ENCODE measurements at places on chromosomes 3 and 15.

- DNase-seq, result no peak
Observed at GRCh38 chr3:44359146-44359751, 20.7 kb downstream of the TCAIM start.

GRCh38 chr15:88467935-88468528 is 524 bp downstream of the MRPS11 start:
- DNase-seq, result no peak

DNA sequence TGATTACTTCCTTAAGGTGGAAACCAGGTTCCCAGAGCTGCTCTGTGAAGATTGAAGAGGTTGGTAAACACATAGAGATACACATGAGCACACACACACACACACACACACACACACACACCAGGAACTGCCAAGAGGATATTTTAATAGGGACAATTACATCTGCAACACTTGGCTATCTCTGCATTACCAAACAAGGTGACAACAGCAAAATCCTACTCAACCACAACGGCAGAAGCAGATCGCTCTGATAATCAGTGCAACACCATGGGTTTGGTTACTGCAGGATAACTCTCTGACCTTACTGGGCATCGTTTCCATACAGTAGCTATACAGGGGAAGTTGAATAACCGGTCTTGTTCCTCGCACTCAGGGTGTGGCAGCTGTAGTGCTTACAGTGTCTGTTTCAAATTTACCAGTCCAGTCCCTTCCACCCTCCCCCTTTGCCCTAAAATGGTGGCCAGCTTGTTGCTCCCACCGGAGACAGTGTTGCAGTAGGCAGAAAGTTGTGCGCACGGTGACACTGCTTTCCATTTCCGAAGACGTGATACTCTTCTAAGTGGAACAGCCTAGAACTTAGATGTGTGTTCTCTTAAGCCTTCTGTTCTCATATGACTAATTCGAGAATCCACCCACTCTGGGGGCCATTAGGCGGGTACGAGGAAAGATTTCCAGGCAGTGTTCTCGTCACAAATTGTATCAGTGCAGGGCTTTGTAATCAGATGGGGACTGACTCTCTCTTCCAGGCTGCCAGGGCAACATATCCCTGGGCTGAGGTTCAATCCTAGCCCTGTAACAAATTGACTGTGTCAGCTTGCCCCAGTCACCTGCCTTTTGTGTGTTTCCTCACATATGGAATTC is 176.2 kb downstream of the P3H2 start:
- peak; percentile 57 for DNase-seq

DNA sequence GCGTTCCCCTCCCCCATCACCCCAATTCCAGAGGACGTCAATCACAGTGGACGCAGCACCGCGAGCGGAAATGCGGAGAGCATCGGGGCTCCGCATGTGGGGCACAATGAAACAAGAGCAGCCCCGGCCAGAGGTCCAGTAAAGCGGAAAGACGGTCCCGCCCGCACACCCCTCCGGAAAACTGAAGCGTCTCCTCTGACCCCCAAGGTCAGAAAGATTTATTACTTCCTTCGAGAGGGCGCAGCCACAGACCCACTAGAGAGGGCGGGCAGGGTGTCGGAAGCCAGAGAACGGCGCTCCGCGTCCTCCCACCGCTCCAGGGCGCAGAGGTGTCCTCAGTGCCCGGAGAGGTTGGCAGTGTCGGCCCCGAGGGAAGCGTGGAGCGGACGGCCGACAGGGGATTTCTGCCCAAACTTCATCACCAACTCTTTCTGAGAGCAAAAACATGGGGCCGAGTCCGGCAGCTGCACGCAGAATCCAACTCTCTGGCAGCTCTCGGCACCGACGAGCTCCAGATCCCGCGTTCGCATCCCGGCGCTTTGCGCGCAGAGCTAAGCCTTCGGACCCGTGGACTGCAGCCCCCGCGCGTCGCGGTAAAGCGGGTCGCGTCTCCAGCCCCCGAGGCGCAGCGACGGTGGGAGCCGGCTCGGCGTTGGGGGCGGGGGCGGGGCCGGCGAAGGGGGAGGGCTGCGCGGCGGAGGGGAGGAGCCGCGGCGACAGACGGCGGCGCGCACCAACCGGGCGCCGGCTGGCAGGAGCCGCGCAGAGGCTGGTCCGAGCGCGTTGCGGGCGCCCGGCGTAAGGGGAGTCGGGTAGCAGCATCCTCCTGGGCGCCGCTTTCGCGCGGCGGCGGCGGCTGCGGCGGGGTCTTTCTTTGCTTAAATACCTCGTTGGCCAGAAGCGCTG is at the start of gene CHST2:
Gene CHST2, plus strand, starts transcription at position 763 of the 906 bp plus-strand sequence. CDS start 1,046 bp downstream, outside the sequence.
- peak; percentile 58 for DNase-seq

- no peak for DNase-seq
Observed at GRCh38 chr3:167808910-167809309, 73.4 kb downstream of the SERPINI1 start.

DNA sequence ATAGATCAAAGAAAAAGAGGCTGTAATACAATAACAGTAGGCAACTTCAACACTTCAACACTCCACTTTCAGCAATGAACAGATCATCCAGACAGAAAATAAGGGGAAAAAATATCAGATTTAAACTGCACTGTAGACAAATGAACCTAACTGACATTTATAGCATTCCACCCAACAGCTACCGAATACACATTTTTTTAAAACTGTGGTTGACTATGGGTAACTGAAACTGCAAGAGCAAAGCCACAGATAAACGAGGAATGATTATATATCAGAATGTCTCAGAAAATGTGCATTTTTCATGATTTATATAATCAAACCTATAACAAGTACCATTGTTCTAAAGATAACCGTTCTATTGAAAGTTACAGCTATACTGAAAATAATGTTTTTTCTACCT is 514.9 kb upstream of the DPPA4 start:
- no peak for DNase-seq

DNA sequence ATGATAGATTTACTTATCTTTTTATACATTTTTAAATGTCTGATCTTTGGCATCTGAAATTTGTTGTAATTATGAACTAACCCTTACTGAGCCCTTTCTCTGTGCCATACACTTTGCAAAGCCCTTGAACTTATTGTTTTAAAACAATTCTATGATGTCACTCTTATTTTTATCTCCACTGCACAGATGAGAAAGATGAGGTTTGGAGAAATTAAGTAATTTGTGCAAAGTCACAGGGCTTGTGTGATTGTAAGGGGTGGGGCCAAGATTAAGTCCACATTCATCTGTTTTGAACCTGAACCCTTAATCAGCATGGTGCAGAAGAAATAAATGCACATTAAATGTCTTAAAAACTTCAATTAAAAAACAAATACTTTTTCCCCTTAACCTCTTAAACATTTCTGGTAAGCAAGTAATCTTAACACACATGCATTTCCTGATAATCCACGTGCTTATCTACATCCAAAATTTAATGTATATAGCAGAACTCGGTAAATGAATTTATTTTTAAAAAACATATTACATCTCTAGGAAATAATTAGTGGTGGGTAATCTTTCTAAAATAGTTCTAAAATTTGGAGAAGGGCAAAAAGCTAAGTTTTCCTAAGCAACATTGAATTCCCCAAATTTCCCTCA is 189.8 kb upstream of the TBC1D5 start:
- no peak for DNase-seq

DNA sequence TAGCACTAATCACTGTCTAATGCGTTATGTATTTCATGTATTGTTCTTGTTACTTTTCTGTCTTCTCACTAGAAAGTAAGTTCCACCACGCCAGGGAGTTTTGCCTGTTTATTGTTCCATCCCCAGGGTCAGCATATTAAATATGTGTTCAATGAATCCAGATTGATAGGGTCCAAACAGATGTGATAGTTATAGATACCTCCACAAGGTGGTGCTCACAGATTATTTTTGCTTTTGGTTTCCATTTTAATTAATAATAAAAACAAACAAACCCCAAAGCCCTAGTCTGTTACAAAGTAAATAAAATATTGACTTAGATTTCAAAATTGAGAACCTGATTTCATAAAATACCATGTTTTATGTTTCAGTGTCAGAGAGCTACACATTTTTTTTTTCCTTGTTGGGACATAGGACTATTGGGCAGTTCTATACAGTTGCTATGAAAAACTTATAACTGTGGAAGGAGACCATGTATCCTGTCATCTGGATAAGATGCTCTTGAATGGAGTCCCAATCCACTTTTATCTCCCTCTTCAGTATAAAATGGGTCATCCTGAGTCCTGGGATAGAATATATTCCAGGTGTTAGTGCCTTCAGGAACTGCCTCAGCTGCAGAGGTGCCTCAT is 12.4 kb downstream of the OTOL1 start:
- no peak for DNase-seq

DNA sequence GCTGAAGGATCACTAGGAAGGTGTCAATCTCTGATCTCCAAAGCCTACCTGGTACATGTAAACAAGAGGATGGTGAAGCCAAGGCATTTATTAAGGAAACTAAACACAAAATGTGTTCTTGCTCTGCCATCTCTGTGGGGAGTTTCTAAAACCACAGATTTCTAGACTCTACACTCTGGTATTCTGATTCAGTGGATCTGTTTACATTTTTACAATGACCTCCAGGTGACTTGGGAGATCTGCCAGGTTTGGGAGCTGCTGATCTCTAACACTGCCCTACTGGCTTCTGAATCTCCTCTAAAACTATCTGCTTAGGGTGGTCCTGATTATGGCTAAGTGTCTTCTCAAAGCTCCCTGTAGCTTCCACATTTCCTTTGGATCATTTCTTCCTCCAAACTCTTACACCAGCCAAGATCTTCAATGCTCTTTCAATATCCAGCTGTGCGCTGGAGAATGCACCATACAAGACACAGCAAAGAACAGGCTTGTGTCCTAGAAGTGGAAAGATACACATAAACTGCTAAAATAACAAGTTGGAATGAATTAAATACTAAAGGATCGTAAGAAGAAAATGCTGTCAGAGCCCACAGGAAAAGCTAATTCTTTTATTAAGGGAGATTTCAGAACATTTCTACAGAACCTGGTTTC is 72.7 kb downstream of the GREM1 start:
- DNase-seq, result no peak

GRCh38 chr3:170762064-170762463 is 107.9 kb downstream of the RPL22L1 start:
- DNase-seq, result no peak

GRCh38 chr15:67146875-67147381 is 81.5 kb downstream of the SMAD3 start:
- DNase-seq, result peak; percentile 86

DNA sequence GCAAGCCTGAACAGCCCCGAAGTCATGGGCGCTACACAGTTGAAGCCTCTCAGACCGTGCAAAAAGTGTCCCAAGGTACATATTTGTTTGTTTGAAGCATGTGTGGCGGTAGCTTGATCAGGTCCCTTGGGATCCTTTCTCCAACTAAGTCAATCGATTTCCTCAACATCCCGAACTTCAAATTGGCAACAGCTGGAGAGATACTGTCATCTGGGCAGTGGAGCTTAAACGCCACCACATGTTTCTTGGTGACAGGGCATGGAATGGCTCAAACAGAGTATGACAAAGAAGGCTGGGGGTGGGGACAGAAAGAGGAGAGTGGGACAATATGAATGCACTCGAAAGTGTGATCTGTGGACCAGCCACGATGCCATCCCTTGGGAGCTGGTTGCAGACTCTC is 84.9 kb upstream of the PSMD6 start:
- no peak for DNase-seq

DNA sequence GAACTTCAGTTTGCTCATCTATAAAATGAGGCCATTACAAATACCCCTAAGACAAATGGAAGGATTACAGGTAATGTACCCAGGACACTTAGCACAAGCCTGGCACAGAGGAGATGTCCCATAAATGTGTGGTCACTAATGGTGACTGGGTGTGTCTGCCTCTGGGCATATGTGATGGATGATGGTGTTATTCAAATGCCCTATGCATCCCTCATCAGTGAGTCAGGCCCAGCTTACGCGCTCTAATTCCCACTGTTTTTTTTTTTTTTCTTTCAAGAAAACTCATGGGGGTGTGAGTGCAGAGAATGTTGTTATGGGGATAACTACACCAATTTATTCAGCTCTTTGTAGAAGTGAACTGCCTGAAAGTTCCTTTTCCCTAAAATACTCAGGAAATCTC is 23.6 kb upstream of the KIF23 start:
- DNase-seq, result no peak

GRCh38 chr3:129490273-129490675 is 38.2 kb upstream of the RHO start:
- DNase-seq, result peak; percentile 73

GRCh38 chr15:76359152-76359551 is 22.6 kb downstream of the ISL2 start:
- DNase-seq, result no peak

DNA sequence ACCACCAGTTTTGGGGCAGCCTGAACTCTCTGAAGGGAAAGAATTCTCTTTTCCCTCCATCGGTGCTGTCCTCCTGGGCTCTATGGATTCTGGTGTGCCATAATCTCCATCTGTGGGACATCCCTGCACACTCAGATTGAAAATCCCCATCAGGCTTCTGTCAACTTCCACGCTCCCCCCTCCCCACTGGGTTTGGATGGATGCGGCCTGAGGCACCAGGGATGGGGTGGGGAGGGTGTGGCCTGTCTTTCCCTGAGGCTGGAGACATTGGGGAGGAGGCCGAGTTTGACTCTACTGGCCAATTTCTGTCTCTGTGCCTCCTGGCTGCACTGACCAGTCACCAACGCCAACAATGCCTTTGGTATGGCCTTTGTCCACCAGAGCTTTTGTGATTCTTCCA is 16.3 kb upstream of the FBLN2 start:
- no peak for DNase-seq

GRCh38 chr15:99306694-99307338 is 55.5 kb downstream of the LRRC28 start:
- DNase-seq, result no peak

DNA sequence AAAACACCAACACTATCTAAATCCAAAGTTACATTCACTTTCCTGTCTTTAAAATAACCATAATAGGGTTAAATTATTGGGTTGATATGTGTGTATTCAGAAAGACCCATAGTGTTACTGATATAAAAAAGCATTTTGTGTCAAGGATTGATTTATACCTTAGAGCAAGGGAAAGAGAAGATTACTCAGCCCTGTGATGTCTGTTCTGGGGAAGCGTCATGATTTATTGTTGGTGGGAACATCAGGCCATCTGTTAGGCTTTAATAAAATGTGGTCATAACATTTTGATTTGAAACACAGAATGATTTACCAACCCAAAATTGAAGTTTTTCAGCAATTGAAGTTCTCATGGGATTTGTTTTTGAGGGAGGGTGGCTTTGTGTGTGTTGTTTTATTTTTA is 33.2 kb downstream of the SIDT1 start:
- DNase-seq, result no peak
